Activated CD4-positive, CD25-positive, alpha-beta regulatory T cell (primary cell): ENCODE measurements at places on chromosomes 4 and X.

- DNase-seq = no peak
Observed at GRCh38 chrX:10021461-10022272, 54.5 kb downstream of the CLDN34 start.

DNA sequence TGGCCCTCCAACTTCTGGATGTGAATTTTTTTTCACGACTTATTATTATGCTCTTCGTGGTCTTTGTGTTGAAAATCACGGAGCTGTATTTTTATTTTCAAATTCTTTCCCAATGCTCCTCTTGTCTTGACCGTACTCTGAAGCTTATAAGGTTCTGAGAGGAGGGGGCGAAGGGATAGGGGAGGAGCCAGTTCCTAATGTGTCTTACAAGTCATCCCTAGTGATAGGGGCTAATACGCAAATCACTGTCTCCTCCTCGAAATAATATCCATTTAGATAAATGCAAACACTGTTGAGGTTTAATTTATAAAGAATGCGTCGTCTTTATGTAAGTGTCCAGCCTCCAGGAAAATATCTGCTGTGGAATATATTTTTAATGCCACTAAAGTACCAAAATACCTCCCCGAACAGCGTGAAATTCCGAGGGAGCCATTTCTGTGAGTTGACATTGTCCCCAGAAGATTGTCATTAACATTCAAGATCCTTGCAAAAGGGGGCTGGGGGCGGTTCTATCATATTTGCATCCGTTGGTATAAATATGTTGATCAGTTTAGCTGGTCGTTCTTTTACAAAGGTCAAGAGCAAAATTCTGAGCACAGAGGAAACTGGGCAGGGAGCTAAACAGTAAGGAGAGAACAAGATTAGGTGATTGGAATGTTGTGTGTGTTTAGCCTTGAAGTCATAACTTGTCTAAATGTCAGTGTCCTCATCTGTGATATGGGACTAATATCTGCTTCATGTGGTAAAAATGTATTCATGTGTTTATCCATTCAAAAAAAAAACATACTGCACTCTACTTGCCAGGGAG is 3.7 kb upstream of the FAT1 start:
- DNase-seq = no peak

- no peak for DNase-seq
Observed at GRCh38 chr4:147825451-147826287, 93.8 kb downstream of the ARHGAP10 start.

DNA sequence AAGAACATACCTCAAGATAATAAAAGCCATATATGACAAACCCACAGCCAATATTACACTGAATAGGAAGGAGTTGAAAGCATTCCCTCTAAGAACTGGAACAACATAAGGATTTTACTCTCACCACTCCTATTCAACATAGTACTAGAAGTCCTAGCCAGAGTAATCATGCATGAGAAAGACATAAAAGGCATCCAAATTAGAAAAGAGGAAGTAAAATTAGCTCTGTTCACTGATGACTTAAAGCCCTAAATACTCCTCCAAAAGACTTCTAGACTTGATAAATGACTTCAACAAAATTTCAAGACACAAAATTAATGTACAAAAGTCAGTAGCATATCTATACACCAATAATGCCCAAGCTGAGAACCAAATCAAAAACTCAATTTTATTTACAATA is 235.7 kb downstream of the NKX6-1 start:
- no peak for DNase-seq

DNA sequence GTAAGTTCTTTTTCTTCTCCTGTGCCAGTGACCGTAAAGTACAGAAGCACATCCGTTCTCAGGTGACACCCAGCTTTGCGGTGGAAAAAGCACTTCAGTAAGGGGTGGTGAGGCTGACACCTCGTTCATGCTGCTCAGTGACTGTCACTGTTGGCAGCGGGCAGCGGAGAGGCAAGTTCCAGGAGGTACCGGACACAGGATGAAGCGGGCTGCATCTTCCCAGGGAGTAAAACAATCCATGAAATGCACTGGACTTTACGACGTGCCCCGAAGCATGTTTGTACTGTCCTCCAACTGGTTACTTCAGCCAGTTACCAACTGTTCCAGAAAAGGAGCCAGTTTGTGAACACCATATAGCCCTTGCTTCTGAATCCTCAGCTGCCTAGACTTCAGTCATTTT is 110.7 kb downstream of the ZNF827 start:
- no peak for DNase-seq

DNA sequence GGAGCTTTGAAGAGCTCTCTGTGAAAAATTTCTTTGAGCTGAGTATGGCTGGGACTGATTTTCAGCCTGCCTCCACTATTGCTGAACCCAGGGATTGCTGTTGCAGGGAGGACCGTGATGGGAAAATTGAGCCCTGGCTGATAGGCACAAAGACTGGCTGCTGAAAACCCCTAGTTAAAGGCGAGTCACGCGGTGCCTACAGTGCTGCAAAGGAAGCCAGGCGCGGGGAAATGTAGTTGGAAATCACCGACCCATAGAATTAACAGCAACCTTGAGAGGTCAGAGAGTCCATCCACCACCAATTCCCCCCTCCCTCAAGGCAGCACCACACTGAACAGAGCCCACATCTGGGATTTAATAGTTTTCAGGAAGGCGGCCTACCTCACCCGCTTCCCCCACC is 26.0 kb downstream of the FRMD7 start:
- no peak for DNase-seq

DNA sequence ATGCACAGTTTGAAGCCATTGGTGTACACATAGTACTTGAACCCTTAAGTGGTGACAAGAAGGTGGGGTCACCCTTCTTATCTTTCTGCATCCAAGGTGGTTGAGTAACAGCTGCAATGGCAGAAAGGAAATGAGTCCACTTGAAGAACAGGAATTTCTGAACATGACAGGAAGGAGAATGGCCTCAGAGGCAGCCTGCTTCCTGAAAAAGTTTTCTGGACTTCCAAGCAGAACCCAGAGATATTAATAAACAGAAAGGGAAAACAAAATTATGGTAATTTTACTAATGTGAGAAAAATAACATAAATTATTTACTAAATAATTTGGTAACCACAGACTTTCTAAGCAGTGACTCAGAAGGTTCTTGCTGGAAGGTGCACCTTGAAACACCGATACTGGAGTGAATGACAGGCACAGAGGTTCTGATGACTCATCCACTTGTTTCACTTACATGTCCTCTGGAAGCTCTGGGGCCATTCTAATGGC is 119.9 kb upstream of the HS3ST1 start:
- DNase-seq = no peak

DNA sequence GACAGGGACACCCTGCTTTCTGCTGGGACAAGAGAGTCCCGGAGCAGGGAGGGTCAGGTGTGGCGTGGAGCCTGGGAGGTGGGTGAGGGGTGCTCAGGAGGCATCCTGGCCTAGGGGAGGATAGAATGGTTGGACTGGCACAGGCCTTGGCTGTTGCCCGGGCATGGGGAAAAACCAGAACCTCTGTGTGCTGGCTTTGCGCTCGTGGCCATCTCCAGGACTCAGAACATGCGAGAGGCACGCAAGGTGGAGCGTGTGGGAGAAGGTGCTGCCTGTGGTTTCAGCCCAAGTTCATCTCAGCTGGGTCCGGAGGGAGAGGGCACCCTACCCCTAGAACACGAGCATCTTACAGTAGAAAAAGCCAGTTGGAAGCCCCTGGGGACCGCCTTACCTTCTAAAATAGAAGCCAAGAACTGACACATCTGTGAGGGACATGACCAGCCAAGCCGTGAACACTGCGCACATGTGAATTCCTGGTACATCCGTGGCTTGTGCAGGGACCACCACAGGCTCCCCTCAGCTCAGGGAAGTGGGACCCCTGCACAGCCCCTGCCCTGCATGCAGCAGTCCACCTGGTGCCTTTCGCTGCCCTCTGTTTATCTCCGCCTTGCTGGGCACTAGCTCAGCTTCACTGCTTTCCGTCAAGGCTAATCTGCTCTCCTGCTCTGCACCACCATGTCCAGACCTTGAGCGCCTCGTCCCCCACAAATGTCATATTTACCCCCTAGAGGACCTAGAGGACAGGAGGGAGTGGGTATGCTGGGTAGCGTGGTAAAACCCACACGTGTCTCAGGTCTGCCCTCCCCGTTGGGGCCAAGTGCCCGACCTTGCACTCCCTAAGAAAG is 13.5 kb downstream of the MSANTD1 start:
- no peak for DNase-seq

- no peak for DNase-seq
Observed at GRCh38 chrX:37726346-37726745, 40.8 kb downstream of the XK start.

GRCh38 chr4:153246446-153247115 is 42.3 kb downstream of the TRIM2 start:
- DNase-seq = no peak

- DNase-seq = no peak
Observed at GRCh38 chrX:636981-637659, 6.5 kb downstream of the SHOX start.

- no peak for DNase-seq
Observed at GRCh38 chr4:78119698-78120097, 62.6 kb downstream of the FRAS1 start.

DNA sequence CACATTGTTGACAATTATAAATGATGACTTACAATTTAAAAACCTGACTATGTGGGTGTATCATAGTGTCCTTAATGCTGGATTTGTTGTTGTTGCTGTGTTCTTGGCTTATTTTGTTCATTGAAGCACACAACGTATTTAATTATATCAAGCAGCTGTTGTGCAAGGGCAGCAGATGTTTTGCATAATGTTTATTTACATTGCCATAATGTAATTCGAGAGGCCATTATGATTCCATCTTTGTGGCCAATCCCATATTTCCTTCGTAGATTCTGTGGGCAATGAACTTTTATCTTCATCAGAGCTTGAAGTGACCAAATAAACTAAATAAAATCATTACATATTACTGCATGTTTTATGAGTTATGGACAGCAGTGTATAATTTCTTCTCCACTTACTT is 422.6 kb upstream of the GALNTL6 start:
- DNase-seq = no peak

- DNase-seq = no peak
Observed at GRCh38 chr4:99215521-99215920, 3.5 kb downstream of the ADH6 start.

GRCh38 chr4:20603671-20604313 is 96.5 kb upstream of the PACRGL start:
- DNase-seq = no peak

- DNase-seq = no peak
Observed at GRCh38 chr4:119939071-119939995, 127.3 kb downstream of the MAD2L1 start.

DNA sequence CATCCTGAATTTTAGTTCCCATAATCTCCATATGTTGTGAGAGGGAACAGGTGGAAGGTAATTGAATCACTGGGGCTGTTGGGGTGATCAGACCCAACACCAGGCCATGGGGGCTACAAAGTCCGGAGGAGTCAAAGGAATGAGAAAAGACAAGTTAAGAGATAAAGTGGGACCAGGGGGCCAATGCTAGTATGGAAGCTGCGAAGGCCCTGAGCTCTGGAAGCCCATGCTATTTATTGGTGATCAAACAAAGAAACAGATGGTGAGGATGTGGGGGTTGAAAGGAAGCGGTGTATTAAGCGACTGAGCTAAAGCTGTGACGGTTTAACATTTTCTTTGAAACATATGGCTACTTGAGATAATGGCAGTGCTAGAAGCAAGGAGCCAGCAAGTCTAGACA is 132.8 kb downstream of the PDGFC start:
- DNase-seq = no peak

- DNase-seq = no peak
Observed at GRCh38 chrX:40085714-40086113, 12.0 kb downstream of the BCOR start.

DNA sequence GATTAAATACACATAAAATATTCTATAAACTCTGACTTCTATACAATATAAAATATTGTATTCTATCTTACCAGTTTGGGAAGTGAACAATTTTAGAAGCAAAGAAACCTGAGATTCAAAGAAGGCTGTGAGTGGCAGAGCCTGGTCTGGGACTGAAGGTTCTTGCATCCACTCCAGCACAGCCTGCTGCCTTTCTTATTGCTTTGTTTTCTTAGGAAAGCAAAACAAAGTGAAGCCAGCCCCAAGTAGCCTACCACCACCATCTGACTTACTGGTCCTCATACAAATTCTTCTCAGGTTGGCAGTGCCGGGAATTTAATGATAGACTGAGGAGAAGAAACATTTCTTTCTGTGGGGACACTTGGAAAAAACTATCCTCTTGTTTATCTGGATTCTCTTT is 129.7 kb upstream of the SMAD1 start:
- DNase-seq = no peak

DNA sequence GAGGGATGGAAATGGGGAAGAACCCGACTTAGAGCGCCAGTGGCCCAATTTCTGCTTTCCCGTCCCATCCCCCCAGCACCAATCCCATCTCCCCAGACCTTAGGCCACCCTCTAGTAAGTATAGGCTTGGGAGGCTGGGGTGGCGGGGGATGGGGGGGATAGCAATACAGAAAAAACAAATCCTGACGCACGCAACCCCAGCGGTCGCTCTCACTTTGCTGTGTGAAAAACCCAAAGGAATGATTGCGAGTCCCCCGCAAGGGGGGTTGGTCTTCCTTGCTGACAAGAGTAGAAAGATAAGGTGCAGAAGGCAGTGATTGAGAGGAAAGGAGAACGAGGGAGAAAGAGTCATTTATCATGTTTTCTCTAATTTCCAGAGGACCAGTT is 863 bp downstream of the CPE start:
- DNase-seq = no peak

GRCh38 chr4:162461952-162462351 is 298.2 kb upstream of the FSTL5 start:
- no peak for DNase-seq

DNA sequence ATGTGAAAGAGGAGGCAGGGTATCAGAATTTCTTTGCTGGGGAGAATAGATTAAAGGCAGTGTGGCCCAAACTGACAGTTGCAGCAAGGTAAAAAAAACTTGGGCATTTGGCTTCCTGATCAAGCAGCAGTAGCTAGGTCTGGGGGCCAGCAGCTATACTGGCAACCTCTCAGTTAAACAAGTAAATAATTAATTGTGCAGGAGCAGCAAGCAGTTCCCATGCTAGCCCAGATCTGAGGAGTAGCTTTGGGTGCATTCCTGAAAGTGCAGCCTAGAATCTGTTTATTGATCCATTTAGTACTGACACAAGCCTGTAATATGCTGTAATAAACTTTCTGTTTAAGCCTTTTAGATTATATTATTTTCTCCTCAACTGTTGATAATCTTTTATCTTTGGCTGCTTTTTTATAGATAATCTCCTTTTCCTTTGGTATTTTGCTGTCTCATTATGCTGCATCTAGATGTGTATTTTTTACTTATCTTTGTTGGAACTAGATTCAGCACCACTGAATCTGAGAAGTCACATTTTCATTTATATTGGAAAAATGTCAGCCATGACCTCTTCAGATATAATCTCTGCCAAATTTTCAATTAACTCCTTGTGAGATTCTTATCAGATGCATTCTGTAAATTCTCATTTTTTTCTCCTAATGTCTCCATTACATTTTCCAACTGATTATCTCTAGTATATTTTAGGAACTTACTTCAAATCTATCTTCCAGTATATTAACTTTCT is 276.3 kb downstream of the STPG2 start:
- no peak for DNase-seq

- no peak for DNase-seq
Observed at GRCh38 chr4:190020790-190021717, 6.0 kb downstream of the FRG2 start.
